ENCODE measurements at places on chromosomes 2 and 18.

- no peak for DNase-seq
Measured at GRCh38 chr2:162301877-162302276, 16.6 kb downstream of the IFIH1 start.

DNA sequence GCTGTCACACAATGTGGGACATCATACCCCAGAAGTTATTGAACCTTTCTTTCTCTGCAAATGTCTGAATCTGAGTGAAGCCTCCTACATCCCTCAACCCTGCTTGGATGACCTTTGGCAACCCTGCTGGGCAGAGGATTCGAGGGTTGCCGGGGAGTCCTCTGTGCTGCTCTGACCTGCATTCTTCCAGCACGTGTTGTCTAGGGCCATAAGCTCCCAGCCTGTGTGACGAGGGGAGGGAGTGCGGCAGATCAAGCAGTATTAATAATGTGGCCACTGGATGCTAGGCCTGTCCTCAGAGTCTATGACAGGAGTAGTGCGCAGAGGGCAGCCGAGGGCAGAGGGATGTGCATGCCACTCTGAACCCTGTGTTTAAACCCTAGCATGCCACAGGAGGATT is 58.8 kb downstream of the RPL37A start:
- DNase-seq: no peak

DNA sequence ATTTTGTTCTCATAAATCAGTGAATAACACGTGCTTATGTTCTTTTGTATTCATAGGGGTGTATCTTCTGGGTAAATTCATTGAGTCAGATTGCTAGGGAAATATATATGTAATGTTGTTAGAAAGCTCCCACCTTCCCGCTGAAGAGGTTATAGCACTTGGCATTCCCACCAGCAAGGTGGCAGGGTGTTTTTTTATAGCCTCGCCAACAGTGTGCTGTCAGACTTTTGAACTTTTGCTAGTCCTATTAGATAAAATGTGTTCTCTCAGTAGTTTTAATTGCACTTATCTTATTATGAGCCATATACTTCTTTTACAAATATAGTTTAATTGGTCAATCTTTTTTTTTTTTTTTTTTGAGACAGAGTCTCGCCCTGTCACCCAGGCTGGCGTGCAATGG is 31.0 kb downstream of the MRPS9 start:
- no peak for DNase-seq

DNA sequence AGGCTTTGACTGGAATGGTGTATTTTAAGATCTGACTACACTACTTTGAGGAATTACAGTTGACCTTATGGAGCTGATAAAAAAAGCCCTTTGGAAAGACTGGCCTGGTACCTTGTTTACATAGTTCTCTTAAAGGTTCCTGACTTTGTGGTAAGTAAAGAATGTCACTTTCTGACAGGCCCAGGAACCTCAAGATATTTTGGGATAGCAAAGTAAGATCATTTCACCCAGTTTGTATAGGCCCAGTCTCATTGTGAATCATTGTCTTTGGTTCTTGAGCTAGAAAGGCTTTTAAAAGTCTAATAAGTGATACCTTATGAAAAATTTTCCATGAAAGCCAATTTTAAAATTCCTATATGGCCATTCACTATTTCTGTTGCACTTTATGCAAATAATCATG is 316.3 kb upstream of the LRRTM4 start:
- DNase-seq: no peak

- DNase-seq: no peak
Measured at GRCh38 chr2:105521176-105521575, 122.3 kb upstream of the FHL2 start.

- no peak for DNase-seq
Measured at GRCh38 chr2:127321303-127321702, 27.4 kb upstream of the ERCC3 start.

DNA sequence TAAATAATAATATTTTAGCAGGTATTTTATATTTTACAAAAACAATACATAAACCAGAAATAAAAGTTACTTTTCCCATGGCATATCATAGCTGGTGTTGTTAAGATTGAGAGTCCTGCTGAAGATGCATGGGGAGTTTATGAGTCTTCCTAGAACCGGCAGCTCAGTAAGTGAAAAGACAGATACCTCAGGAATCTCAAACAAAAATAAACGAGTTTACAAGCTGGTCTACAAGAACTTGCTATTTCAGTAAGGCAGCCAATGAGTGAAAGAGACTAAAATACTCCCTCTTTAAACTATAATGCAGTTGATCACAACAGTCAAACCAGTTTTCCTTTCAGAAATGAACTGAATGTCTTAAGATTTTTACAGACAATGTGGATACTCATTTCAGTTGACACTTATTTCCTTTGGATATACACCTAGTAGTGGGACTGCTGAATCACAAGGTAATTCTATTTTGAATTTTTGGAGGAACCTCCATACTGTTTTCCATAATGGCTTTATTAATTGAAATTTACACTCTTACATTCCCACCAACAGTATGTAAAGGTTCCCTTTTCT is 8.9 kb downstream of the GAREM1 start:
- DNase-seq: no peak

- DNase-seq: peak; percentile 17
Measured at GRCh38 chr2:134258684-134259388, 5.0 kb downstream of the MGAT5 start.

GRCh38 chr2:27182346-27182745 is 29.5 kb upstream of the ATRAID start:
- no peak for DNase-seq

Measured in stimulated activated CD8-positive, alpha-beta memory T cell treated with anti-CD3 and anti-CD28 coated beads, Interleukin-4, amount 100 ng/mL, for 1 hour (primary cell).